ENCODE measurements at places on chromosomes 2 and 18. TPM values are rescaled to one million over a fixed set of nuclear protein-coding genes. Genes with fewer than 3 reads are reported as not detected.

DNA sequence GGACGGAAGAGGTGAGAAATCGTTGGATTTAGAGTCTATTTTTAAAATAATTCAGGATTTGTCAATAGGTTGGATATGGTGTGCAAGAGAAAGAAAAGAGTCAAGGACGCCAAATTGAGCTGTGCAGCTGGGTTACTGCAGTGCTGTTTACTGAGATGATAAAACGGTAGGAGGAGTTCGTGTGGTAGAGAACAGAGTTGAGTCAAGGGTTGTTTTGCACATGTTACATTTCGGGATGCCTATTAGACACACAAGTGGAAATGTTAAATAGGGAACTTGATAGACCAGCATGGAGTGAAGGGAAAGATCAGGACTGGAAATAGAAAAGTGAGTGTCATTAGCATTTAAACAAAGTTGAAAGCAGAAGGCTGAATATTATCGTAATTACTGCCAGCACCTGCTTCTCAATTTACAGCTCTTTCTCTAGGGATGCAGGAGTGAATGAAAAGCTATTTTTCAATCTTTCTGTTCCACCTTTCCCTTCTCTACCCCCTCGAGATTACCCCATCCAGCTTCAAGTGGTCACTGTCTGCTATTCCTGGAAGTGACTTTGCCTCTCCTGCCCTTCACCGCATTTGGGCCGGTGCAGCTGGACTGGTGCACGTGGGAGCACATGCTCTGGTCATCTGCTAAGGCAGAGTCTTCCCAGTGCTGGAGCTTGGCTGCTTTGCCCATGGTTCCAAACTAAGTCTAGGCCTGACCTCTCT, 30.3 kb downstream of the GPR75 start:
- DNase-seq = no peak
- no peaks in the 10 kb centered on the region for H3K36me3 ChIP-seq
- no peak overlapping the region for H3K27ac ChIP-seq
- no peaks in the 10 kb centered on the region for H3K4me1 ChIP-seq
- no peak overlapping the region for H3K4me3 ChIP-seq
- no peaks in the 10 kb centered on the region for H3K27me3 ChIP-seq

GRCh38 chr18:63831080-63831788, 56.0 kb downstream of the SERPINB7 start:
- H3K27ac ChIP-seq = peak overlapping the region; percentile 39
- H3K36me3 ChIP-seq = no peaks in the 10 kb centered on the region
- H3K4me3 ChIP-seq = no peak overlapping the region

- H3K4me3 ChIP-seq = no peak overlapping the region
- no peaks in the 10 kb centered on the region for H3K36me3 ChIP-seq
- H3K4me1 ChIP-seq = no peaks in the 10 kb centered on the region
- DNase-seq = no peak
- H3K27me3 ChIP-seq = no peaks in the 10 kb centered on the region
These were observed 57.8 kb downstream of the DIPK1C start for GRCh38 chr18:74399091-74399887.

GRCh38 chr2:9308186-9308955, 101.8 kb downstream of the ASAP2 start:
- H3K36me3 ChIP-seq = no peaks in the 10 kb centered on the region
- no peaks in the 10 kb centered on the region for H3K27me3 ChIP-seq
- peaks cover 23% of the 10 kb centered on the region for H3K4me1 ChIP-seq
- no peak overlapping the region for H3K27ac ChIP-seq

- H3K4me3 ChIP-seq = no peak overlapping the region
- peaks cover 31% of the 10 kb centered on the region for H3K4me1 ChIP-seq
- DNase-seq = no peak
- no peaks in the 10 kb centered on the region for H3K27me3 ChIP-seq
- no peaks in the 10 kb centered on the region for H3K36me3 ChIP-seq
These were observed 101.1 kb downstream of the TCF4 start for GRCh38 chr18:55486936-55487335.

- peaks cover 12% of the 10 kb centered on the region for H3K4me1 ChIP-seq
- DNase-seq = no peak
- H3K4me3 ChIP-seq = no peak overlapping the region
- no peak overlapping the region for H3K27ac ChIP-seq
- H3K27me3 ChIP-seq = no peaks in the 10 kb centered on the region
These were observed 153.2 kb upstream of the MSH6 start for GRCh38 chr2:47629501-47630460.

GRCh38 chr2:191151331-191151730, 537 bp upstream of the STAT4 start:
- peaks cover 9% of the 10 kb centered on the region for H3K27me3 ChIP-seq
- H3K4me3 ChIP-seq = no peak overlapping the region
- H3K4me1 ChIP-seq = no peaks in the 10 kb centered on the region
- DNase-seq = no peak
- H3K36me3 ChIP-seq = no peaks in the 10 kb centered on the region

- H3K4me1 ChIP-seq = peaks cover 22% of the 10 kb centered on the region
- H3K27ac ChIP-seq = no peak overlapping the region
- H3K4me3 ChIP-seq = no peak overlapping the region
- H3K36me3 ChIP-seq = no peaks in the 10 kb centered on the region
These were observed 266.6 kb upstream of the CYP26B1 start for GRCh38 chr2:72414137-72414760.

GRCh38 chr2:28636491-28636890, 115.1 kb upstream of the PPP1CB start:
- no peak overlapping the region for H3K4me3 ChIP-seq
- H3K36me3 ChIP-seq = no peaks in the 10 kb centered on the region
- H3K27me3 ChIP-seq = no peaks in the 10 kb centered on the region
- DNase-seq = no peak
- no peak overlapping the region for H3K27ac ChIP-seq

DNA sequence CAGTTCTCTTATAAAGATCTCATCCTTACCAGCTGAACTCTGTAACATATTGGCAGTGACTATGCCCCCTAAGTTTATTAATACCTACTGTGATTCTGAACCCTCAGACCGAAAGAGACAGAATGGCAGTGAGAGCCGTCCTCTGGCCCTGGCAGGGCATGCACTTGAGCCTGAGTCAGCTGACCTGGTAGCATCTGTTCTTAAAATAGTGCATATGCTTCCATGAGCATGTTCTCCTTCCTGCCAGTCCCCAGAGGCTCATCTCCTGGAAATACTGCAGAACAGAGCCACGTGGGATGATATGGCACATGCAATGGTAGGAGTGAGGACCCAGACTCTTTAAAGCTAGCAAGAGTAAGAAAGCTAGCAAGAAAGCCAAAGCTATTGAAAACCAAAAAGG, 59.0 kb downstream of the RASGRP3 start:
- H3K4me3 ChIP-seq = no peak overlapping the region
- H3K4me1 ChIP-seq = 0 out of 2 replicates have a peak, but pooled peaks cover 3% of the 10 kb centered on the region
- H3K27ac ChIP-seq = no peak overlapping the region
- no peaks in the 10 kb centered on the region for H3K27me3 ChIP-seq
- H3K36me3 ChIP-seq = no peaks in the 10 kb centered on the region
- no peak for DNase-seq

GRCh38 chr2:130372055-130372832, 16.4 kb downstream of the PTPN18 start:
- H3K27ac ChIP-seq = peak overlapping the region; percentile 91
- peak; percentile 92 for DNase-seq

Gene STAT4
- 0.89 TPM for total RNA-seq
